Articular chondrocyte of knee joint (primary cell): ENCODE measurements at places on chromosomes 2 and 18. TPM values are rescaled to one million over a fixed set of nuclear protein-coding genes. Genes with fewer than 3 reads are reported as not detected.

The LHCGR gene
- 0.32 and 0.39 TPM in 2 replicates for total RNA-seq

The ITPRID2 gene
- 328 and 340 TPM in 2 replicates for total RNA-seq

The CAPN14 gene
- 0.11 and 0.13 TPM in 2 replicates for total RNA-seq

The TUBA3E gene
- total RNA-seq = not detected in 2 replicates
